ENCODE measurements at places on chromosomes 7 and 10. TPM values are rescaled to one million over a fixed set of nuclear protein-coding genes. Genes with fewer than 3 reads are reported as not detected.

Gene ZNF503
- 0.07 TPM for total RNA-seq

Gene NKX2-3
- total RNA-seq, result not detected

Gene NUTM2E
- total RNA-seq, result not detected

Gene TRIM50
- total RNA-seq, result not detected

Gene CLCN1
- not detected for total RNA-seq

Gene CPXM2
- total RNA-seq, result not detected

Gene AMZ1
- total RNA-seq, result 0.11 TPM

Gene BLNK
- not detected for total RNA-seq

Gene CYP2W1
- not detected for total RNA-seq

Gene JAKMIP3
- 1.0 TPM for total RNA-seq
